ENCODE measurements at places on chromosomes 1 and 21.

DNA sequence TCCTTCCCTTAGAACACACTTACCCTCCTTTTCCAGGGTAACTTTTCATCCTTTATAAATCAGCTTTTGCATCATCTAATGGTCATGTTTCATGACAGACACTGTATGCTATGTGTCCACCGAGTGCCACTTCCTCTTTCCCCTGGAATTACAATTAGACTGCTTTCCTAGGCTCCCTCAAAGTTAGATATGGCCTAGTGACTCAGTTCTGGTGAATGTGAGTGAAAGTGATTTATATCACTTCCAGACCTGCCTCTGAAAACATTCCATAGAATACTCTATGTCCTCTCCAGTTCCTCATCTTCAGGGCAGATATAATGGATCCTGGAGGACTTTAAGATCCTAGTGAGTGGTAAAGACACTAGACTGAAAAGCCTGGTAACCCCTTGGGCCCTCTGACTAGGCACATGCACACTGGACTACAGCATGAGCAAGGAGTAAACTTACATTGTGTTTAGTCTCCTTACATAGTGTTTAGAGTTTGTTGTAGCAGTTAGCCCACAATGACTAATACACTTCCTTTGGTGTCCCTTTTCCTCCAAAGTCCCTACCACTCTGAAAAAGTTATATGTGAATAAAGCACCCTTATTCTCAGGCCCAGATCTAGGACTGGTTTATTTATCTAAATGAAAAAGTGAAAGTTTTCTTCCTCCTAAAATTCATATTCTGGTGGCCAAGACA, 59.3 kb downstream of the GPR88 start:
- no peak for DNase-seq

DNA sequence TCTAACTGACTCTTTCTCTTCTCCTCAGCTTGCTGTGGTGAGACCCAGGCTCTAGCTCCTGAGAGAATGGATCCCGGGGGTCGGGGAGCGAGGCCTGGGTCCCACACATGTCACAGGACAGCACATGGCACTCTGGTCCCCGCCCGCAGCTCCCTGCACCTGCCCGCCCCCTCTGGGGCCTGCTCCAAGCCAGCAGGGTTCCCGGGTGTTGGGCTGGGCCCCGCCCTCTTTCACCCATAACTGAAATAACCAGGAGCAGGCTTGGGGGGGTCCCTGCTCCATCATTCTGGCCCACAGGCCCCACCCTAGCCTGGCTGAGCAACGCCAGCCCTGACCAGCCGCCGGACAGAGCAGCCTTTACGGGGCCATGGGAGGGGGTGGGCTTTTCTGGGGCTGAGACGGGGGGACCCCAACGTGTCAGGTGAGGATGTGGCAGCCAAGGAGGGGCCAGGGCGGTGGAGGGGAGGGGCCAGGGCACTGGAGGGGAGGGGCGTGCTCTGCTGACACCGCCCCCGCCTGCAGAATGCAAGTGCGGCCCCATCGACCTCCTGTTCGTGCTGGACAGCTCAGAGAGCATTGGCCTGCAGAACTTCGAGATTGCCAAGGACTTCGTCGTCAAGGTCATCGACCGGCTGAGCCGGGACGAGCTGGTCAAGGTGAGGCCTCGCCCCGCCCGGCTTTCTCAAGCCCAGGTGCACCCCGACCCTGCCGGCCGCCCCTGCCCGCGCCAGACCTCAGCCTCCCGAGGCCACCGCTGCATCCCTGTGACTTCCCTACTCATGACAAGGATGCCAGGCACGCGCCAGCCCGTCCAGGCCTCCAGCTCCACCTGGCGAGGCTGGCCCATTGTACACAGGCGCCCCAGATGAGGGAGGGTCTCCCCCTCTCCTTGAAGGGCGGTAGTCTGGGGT, 19.4 kb downstream of the COL6A1 start:
- no peak for DNase-seq

DNA sequence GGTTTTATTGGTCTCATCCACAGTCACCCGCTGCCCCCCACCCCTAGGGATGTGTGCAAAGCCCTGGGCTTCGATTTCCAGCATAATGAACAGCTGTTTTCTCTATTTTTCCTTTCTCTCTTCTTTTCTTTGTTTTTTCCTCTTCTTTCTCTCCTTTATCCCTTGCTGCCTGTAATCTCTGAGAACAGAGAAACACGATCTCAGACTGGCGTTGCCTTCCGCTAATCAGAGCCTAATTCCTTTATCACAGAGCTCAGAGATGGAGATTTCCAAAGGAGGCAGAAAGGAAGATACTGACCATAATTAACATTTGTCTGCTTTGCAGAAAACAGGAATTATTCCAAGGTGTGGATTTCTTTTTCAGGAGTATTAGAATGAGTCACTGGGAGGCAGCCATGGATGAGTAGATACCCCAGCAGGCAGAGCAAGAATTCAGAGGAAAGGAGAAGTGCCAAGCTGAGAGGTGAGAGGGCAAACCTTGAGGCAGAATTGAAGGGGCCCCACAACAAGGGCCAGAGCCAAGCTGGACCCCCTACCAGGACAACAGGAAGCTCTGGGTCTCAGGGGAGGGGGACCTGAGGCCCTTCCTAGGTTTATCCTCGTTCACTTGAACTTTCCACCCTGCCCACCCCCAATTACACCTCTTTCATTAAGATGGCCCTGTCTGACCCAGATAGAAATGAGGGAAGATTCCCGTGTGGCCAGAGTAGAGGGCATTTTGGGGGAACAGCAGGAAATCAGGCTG, 33.3 kb downstream of the MATN1 start:
- no peak for DNase-seq

DNA sequence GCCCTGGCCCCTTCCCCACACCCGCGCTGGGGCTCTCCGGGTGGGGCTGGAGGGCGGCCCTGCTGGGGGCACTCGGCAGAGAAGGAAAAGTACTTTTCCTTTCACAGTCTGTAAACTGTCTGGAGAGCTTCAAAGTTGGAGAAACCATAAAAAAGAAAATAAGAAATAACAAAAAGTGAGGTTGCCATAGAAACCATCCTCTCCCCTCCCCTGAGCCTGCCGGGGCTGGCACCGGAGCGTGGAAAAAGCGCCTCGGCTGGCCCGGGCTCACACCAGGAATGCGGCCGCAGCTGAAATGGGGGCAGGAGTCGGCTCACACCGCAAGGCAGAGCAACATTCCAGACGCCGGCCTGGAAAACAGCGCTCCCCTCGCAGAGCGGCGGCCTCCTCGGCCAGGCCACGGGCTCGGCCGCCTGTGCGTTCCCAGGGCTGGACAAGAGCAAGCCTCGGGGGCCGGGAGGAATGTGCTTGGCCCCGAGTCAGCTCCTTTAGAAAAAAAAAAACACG, 69.2 kb downstream of the MORN1 start:
- DNase-seq, result no peak

GRCh38 chr21:45487161-45487806, 55.0 kb downstream of the SLC19A1 start:
- DNase-seq, result no peak

GRCh38 chr1:58727364-58727763, 27.5 kb upstream of the MYSM1 start:
- DNase-seq, result no peak

- no peak for DNase-seq
Measured at GRCh38 chr1:12019858-12020509, 686 bp downstream of the MIIP start.

GRCh38 chr1:28966617-28967016, 52.2 kb downstream of the EPB41 start:
- DNase-seq, result no peak

GRCh38 chr1:101993710-101994109, 3.0 kb downstream of the OLFM3 start:
- no peak for DNase-seq

DNA sequence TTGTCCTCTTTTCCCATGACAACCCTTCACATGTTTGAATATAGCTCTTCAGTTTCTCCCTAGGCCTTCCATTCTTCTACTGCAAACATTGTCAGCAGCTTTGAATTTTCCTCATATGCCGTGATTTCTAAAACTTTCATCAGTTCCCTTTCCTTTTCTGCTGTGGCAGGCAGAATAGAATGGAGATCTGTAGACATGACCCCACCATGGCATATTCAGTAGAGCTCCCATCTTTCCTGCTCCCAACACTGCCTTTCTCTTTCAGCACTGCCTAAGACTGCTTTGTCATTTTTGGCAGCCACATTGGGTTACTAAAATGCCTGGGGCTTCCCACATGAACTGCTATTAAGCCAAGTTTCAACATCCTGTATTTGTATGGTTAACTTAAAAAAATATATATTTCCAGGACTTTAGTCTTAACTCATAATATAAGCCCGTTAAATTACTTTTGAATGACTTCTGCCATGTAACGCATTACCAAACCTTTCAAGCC, 60.9 kb downstream of the TBX19 start:
- DNase-seq, result no peak

DNA sequence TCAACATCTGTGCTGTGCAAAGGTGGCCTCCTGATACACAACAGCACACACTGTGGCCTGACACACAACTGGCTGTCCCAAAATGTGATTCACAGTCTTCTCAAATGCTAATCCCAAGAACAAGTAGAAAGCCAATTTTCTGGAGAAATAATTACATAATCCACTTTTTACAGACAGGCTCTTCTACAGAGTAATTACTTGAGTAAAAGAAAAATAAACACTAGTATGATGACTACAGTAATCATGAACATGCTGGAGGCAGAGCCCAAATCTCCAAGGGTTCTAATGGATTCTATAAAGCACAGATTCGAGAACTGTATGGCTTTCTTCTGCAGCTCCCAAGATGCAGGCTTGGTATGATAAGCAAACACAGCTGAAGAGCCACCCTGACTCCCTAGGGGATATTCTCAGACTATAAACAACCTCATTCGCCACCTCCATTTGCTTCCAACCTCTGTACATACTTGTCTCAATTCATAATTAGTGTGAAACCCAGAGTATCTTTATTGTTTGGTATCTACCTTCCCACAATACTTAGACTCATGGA, 81.9 kb downstream of the SIPA1L2 start:
- DNase-seq, result no peak

- no peak for DNase-seq
Measured at GRCh38 chr1:47469390-47469759, 31.5 kb downstream of the FOXD2 start.

- no peak for DNase-seq
Measured at GRCh38 chr1:191558379-191558778, 599.9 kb upstream of the RGS18 start.

DNA sequence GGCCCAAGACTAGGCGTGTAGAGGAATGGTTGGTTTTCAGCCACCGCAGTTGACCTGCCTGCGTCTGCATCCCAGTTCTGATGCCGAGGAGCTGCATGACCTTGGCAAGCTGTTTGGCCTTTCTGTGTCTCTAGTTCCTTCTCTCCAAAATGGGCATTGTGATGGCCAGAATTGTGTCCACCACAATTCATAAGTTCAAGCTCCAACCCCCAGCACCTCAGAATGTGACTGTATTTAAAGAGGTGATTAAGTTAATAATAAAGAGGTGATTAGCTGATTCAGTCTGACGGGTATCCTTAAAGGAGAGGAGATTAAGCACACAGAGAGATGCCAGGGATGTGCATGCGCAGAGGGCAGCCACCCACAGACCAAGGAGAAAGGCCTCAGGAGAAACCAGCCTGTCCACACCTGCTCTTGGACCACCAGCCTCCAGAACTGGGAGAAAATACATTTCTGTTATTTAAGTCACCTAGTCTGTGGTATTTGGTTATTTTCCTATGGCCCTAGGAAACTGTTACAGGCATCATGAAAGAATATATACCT, 28.5 kb downstream of the MAB21L3 start:
- DNase-seq, result no peak

DNA sequence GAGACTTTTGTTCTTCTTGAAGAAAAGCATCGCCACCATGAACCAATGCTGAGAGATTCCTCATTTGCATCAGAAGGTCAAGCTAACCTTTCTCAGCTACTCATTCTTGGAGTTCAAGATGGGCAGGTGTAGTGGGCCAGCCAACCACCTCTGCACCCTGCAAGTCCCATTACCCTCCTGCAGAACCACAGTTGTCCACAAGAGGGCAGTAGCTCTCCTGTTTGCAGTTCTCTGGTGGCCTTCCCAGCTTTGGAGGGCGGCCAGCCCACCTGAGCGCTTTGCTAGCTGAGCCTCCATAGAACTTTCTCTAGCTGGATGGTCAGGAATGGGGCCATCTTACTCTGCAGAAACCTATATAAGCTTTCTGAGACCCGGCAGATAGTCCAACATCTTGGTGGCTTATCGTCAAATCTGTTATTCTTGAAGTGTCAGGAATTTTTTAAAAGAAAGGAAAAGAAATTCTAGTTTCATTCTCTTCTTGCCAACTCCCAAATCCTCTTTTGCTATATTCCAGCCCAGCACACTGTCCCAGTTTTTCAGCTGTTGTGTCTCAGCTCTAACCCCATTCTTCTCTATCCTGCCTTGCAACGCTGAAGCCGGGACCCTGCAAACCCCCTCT, 11.0 kb upstream of the LMX1A start:
- peak; percentile 73 for DNase-seq

GRCh38 chr1:233269656-233270055, 25.9 kb downstream of the PCNX2 start:
- no peak for DNase-seq

DNA sequence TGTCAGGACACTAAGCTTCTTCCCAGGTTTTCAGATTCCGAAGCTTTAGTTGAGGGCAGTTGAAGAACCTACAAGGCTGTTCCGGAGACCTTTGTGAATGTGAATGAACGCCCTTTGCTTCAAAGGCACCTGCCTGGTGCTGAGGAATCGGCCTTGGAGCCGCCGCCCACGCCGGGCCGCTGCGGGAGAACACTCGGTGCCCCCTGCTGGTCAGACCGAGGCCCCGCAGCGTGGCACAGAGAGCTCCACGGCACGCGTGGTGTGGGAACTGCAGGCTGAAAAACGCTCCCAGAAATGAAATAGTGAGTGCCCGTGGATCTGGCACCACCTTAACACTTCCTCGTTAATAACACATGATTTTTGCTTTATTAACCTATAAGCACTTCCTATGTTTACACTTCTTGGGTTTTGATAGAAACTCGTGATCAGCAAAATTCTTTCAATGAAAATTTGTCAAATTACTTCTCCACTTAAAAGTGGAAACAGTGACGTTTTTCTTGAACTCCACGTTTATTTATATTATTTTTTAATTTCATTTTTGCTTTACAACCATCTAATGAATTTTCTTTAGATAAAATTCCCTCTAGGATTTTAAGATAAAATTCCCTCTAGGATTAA, 460.6 kb downstream of the DSCAM start:
- no peak for DNase-seq

DNA sequence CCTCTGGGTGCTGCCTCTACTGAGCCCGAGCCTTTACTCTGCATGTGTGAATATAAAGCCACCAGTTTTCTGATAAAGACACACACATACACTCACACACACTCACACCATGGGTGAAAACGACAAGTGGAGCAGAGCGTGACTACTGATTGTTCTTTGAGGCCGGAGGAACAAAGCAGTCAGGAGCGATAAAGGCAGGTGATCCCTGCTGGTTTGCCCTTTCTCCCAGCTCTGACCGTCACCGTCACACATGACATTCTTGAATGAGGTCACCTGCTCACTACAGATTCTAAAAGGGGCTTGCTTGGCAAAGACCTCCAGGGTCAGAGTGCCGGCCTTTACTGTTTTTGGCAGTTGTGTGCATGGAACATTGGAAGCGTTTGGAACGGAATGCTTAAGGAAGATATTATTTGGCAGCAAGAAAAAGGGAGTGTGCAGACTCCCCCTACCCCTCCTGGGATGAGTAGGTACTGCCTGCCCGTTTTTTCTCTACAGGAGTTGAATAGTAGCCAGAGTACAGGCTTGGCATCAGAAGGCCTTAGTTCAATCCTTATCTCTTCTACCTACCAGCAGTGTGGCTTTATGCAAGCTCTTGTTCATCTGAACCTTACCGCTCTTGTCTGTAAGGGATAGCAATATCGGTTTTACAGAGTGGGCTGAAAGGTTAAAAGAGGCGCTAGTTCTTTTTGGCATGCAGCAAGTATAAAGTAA, 79.7 kb downstream of the PBX1 start:
- no peak for DNase-seq

GRCh38 chr1:147567594-147568381, 26.5 kb downstream of the BCL9 start:
- DNase-seq, result no peak
